Endothelial cell of umbilical vein (primary cell): ENCODE measurements at places on chromosomes 13 and 19. TPM values are rescaled to one million over a fixed set of nuclear protein-coding genes. Genes with fewer than 3 reads are reported as not detected.

GRCh38 chr19:47446534-47447469 is 24.9 kb downstream of the SLC8A2 start:
- DNase-seq = no peak

GRCh38 chr19:42353341-42354015 is 28.0 kb downstream of the MEGF8 start:
- no peak for DNase-seq

CEACAM16 gene
- not detected in 2 replicates for total RNA-seq

NRTN gene
- total RNA-seq = 0.30 TPM in 1 of 2 replicates, not detected in the other

DNA sequence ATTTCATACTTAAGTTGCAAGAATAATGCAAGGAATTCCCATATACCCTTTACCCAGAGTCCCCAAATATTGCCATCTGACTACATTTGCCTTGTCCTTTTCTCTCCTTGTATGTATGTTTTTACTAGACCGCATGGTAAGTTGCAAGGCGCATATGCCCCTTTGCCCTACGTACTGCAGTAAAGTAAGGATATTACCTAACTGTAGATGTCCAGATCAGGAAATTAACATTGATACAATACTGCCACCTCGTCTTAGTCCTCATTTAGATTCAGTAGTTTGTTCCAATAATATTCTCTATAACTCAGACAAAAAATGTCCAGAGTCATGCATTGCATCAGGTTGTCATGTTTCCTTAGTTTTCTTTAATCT is 9.3 kb downstream of the SAFB start:
- no peak for DNase-seq

GRCh38 chr13:79456656-79457365 is 24.1 kb upstream of the NDFIP2 start:
- DNase-seq = no peak

DNA sequence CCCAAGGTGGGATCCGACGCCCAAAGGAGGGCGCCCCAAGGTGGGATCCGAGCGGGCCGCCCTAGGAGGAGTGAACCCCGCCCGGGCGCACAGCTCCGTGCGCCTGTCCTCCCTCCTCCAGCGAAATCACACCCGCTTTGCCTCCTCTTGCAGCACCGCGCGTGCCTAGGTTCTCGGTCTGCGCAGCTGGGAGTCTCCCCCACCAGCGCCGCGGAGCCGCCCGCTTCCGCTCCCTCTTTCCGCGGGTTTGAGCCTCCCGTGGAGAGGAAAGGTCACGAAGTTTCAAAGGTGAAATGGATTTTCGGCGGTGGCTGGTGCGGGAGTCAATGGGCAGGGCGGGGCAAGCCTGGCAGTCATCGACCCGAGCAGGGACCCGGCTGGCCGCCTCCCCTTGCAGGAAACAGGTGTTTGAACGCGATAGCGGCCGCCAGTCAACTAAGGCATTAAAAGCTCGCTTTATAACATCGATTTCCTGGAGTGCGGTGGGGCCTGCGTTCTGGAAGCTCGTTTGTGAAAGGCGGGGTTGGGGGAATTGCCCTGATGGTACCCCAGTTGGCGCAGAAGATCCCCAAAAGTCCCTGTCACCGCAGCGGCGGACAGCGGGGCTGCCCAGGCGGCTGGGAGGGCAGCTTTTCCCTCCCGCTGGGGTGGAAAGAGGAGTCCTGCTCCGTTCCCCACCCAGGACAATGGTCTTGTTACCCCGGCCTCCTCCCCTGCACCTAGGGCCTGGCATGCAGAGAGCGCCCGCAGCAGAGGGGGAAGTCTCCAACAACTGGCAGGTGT is 9.0 kb upstream of the SOX1 start:
- DNase-seq = peak; percentile 6

NLRP11 gene
- total RNA-seq = not detected in 2 replicates

GRCh38 chr13:75479102-75479740 is 2.7 kb downstream of the TBC1D4 start:
- no peak for DNase-seq

- no peak for DNase-seq
Observed at GRCh38 chr13:43981091-43981490, 101.4 kb downstream of the LACC1 start.

DNA sequence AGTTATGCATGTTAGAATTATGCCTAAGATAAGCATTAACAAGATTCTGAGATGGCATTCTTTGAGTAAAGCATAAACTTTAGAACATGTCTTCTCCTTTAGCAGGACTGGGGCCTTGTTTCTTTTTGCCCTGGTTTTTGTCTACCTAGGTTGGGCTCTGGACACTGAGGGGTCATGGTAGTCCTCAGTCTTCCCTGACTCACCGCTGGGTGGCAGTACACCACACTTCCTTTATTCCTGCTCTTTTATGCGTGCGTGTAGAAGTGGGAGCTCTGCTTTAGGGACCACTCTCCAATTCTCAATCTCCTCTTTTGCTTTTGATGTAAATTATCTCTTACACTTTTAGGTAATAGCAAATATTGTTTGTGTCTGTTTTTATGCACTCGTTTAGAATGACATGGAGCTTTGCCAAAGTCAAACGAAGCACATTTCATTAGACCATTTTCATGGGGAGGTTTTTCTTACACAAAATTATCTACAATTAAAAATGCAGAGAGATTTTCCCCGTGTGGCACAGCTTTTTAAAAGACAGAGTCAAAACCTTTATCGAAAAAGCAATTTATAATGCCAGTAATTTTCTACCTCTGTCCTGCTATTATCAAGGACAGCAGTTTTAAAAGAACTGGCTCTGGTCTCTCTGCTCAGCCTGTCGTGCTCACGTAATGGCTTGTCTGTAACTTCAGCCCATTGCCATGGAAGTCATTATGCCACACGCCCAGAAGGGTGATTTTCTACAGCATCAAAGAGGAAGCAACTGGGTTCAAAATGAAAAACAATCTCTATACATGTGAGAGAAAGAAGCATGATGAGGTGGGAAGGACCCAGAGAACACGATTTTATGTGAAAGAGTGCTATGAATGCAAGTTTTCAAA is 413.9 kb downstream of the COG6 start:
- DNase-seq = peak; percentile 69

SIAH3 gene
- not detected in 2 replicates for total RNA-seq

CLIP3 gene
- 21.0 and 24.4 TPM in 2 replicates for total RNA-seq

- no peak for DNase-seq
Observed at GRCh38 chr13:43294412-43294811, 271.0 kb downstream of the DNAJC15 start.

ZNF787 gene
- total RNA-seq = 31.8 and 32.7 TPM in 2 replicates

DNA sequence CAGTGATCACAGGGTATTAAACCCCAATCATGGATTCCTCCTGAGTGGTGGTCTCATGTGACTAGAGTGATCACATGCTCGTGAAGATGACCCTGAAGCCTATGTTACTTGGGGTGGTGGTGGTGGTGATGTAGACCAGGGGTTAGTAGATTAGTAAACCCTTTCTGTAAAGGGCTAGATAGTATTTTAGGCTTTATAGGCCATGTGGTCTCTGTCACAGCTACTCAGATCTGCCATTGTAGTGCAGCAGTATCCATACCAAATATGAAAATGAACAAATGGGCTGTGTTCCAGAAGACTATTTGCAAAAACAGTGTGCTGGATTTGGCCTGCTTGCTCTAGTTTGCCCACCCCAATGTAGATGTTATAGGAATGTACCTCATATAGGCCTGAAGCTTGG is 9.4 kb downstream of the NDFIP2 start:
- no peak for DNase-seq

ZNF223 gene
- 3.4 and 3.7 TPM in 2 replicates for total RNA-seq

- DNase-seq = peak; percentile 47
Observed at GRCh38 chr19:1028062-1028926, 1.9 kb downstream of the CNN2 start.
